ENCODE measurements at places on chromosomes 6 and 20. TPM values are rescaled to one million over a fixed set of nuclear protein-coding genes. Genes with fewer than 3 reads are reported as not detected.

DNA sequence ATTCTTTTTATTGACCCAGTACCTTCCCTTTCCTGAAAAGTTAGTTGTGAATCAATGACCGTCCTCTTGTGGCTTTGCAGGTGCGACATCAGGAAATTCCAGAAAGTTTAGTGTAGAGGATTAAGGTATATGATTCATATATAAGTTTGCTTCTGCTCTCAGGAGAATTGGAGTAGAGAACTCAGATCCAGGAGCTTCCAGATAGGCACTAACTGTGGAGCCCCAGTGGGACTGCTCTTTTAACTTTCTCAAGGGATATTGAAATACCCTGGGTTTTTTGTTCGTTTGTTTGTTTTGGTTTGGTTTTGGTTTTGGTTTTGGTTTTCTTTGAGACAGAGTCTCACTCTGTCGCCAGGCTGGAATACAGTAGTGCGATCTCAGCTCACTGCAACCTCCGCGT is 9.5 kb downstream of the TAAR2 start:
- no peaks in the 10 kb centered on the region for H3K36me3 ChIP-seq
- H3K27ac ChIP-seq = peak overlapping the region; percentile 74

DNA sequence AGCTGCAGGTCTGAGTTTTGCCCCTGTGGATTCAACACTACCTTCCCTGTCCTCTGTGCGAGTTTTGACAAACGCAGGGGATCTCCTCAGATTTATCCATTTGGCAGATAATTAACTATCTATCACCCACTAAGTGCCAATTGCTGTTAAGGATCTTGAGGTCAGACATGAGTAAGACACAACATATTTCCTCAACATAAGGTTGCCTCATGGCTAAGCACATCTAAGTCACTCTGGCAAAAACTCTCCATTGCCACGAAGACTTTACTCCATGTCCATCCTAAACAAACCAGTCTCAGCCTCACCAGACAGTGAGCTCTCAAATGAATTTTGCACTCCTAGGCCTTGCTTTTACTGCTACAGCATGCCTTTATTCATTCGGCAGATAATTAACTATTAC is 408.4 kb downstream of the MAFB start:
- DNase-seq = no peak
- no peak overlapping the region for H3K27ac ChIP-seq
- no peaks in the 10 kb centered on the region for H3K27me3 ChIP-seq
- no peaks in the 10 kb centered on the region for H3K4me1 ChIP-seq

DNA sequence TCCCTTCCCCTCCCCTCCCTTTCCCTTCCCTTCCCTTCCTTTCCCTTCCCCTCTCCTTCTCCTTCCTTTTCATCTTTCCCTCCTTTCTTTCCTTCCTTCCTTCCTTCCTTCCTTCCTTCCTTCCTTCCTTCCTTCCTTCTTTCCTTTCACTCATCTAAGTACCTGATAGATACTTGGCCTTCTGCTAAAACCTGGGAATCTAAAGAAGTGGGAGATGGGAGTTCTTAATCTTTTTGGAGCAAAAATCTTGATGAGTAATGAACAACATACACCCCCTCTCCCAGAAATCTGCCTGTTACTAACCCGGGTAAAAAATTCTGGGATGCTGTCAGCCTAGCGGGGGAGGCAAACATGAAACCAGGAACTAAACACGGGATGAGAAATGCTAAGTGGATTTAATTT is 100.7 kb downstream of the VEGFA start:
- H3K4me1 ChIP-seq = no peaks in the 10 kb centered on the region
- H3K36me3 ChIP-seq = no peaks in the 10 kb centered on the region
- no peak overlapping the region for H3K4me3 ChIP-seq
- H3K27ac ChIP-seq = no peak overlapping the region
- no peak for DNase-seq

DNA sequence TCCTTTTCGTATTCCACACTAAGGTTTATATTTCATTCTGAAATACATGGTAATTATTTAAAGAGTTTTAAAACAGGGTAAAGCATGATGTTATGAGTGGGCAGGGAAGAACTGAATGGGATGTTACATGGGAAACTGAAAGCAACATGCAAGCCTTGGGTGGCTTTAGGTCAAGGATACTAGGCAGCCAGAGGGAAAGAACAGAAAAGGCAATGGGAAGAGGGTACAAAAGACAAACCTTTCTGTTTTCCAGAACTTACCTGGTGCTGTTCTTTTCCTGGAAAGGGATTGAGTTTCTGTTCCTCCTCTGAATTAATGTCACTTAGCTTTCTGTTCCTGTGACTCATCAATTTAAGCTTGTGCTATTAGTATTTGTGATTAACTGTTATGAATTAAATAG is 71.2 kb upstream of the SMIM8 start:
- H3K27me3 ChIP-seq = no peaks in the 10 kb centered on the region
- no peak overlapping the region for H3K27ac ChIP-seq
- no peak for DNase-seq

DNA sequence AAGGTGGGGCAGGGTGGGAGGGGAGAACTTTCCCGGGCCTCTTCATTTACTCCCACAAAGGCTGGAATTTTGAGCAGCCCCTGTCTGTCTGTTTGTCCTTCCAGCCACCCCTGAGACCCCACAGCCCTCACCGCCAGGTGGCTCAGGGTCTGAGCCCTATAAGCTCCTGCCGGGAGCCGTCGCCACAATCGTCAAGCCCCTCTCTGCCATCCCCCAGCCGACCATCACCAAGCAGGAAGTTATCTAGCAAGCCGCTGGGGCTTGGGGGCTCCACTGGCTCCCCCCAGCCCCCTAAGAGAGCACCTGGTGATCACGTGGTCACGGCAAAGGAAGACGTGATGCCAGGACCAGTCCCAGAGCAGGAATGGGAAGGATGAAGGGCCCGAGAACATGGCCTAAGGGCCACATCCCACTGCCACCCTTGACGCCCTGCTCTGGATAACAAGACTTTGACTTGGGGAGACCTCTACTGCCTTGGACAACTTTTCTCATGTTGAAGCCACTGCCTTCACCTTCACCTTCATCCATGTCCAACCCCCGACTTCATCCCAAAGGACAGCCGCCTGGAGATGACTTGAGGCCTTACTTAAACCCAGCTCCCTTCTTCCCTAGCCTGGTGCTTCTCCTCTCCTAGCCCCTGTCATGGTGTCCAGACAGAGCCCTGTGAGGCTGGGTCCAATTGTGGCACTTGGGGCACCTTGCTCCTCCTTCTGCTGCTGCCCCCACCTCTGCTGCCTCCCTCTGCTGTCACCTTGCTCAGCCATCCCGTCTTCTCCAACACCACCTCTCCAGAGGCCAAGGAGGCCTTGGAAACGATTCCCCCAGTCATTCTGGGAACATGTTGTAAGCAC is 46.0 kb upstream of the TTPAL start:
- peaks cover 8% of the 10 kb centered on the region for H3K27me3 ChIP-seq
- no peaks in the 10 kb centered on the region for H3K36me3 ChIP-seq
- H3K4me1 ChIP-seq = no peaks in the 10 kb centered on the region
- DNase-seq = no peak

DNA sequence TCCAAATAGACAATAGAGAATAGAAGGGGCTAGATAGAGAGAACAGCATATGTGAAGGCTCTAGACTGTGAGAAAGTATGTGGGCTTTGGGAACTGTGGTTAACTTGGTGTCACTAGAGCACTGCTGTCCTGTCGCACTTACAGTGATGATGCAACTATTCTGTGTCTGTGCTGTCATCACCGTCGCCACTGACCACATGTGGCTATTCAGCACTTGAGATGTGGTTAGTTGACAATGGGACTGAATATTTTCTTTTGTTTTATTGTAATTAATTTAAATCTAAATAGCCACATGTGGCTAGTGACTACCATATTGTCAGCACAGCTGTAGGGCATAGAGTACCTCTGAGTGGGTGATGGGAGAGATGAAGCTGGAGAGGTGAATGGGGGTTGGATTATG is 39.0 kb upstream of the IFNGR1 start:
- H3K27me3 ChIP-seq = peaks cover 8% of the 10 kb centered on the region
- H3K4me1 ChIP-seq = peaks cover 18% of the 10 kb centered on the region
- H3K4me3 ChIP-seq = no peak overlapping the region
- no peak overlapping the region for H3K27ac ChIP-seq
- DNase-seq = no peak
- H3K36me3 ChIP-seq = peaks cover 6% of the 10 kb centered on the region

GRCh38 chr6:128024969-128025368 is 124.1 kb upstream of the THEMIS start:
- peaks cover 3% of the 10 kb centered on the region for H3K36me3 ChIP-seq
- H3K27ac ChIP-seq = no peak overlapping the region
- no peaks in the 10 kb centered on the region for H3K27me3 ChIP-seq
- DNase-seq = no peak

DNA sequence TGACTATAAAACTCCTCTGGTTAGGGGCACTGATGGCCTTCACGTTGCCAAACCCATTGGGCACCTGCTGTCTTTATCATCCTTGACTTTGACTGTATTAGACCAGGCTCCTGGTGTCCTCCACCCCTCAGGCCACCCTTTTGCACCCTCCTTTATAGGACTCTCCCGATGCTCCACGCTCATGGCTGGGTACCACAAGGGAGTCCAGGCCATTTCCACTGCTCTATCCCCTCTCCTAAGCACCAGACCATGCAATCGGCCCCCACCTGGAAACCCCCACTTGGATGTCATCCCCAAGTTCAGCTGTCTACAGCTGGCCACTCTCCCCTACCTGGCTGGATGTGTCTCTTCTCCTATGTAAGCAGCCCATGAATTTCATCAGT is 115.2 kb downstream of the TOX2 start:
- peaks cover 10% of the 10 kb centered on the region for H3K36me3 ChIP-seq
- peaks cover 63% of the 10 kb centered on the region for H3K4me1 ChIP-seq
- peak overlapping the region; percentile 3 for H3K4me3 ChIP-seq

DNA sequence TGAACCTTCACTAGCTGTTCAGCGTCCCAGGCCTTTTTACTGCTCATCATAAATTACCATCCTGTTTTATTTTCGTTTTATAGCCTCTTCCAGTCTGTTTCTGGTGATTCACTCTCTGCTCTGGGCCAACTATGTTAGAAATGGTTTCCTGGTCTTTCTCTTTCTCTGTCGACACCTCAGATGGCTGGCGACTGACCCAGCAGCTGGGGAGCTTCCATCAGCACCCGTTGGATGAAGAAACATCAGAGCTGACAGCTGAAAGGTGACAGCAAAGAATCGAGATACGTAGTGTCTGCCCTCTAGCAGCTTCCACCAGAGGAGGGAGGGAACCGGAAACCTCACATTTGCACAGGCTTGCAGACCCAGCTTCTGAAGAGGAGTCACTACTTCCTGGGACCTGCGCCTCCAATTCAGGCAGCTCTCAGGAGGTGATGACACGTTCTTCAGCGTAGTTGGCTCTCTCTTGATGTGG is 82.9 kb upstream of the MLN start:
- peak; percentile 61 for DNase-seq
- no peak overlapping the region for H3K4me3 ChIP-seq
- peak overlapping the region; percentile 67 for H3K27ac ChIP-seq
- peaks cover 39% of the 10 kb centered on the region for H3K27me3 ChIP-seq

Gene WFDC5
- total RNA-seq = not detected

- DNase-seq = no peak
- H3K36me3 ChIP-seq = no peaks in the 10 kb centered on the region
- H3K27me3 ChIP-seq = peaks cover 38% of the 10 kb centered on the region
- H3K4me3 ChIP-seq = no peak overlapping the region
- no peak overlapping the region for H3K27ac ChIP-seq
Measured at GRCh38 chr6:43962458-43962857, 164.8 kb downstream of the MRPL14 start.

Gene SLC22A16
- not detected for total RNA-seq

DNA sequence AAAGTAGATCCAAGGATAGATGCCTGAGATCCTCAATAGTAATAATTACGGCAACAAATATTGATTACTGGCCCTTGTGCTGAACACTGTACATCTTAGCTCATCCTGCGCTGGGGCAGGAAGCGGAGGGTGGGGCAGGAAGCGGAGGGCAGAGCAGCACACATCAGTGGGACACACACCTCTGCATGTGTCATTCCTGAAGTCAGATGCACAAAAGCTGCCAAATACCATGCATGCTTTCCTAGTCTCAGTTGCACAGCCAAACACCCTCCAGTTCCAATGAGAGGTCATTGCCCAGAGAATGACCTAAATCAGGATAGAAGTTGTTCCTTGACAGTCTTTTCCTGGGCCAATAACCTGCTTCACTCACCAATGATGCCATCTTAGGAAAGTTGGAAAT is 74.4 kb upstream of the FOXC1 start:
- H3K27ac ChIP-seq = no peak overlapping the region
- H3K36me3 ChIP-seq = no peaks in the 10 kb centered on the region
- peaks cover 11% of the 10 kb centered on the region for H3K4me1 ChIP-seq
- peak; percentile 64 for DNase-seq
- no peak overlapping the region for H3K4me3 ChIP-seq

Gene LKAAEAR1
- not detected for total RNA-seq
